Suprapubic skin (tissue), 4 donors: ENCODE measurements at places on chromosomes 4 and X.

GRCh38 chr4:107561481-107561880, 158.6 kb downstream of the PAPSS1 start:
- no peak overlapping the region for H3K4me3 ChIP-seq
- no peak for DNase-seq
- H3K4me1 ChIP-seq = no peaks in the 10 kb centered on the region
- no peaks in the 10 kb centered on the region for H3K27me3 ChIP-seq

- no peaks in the 10 kb centered on the region for H3K36me3 ChIP-seq
- H3K27me3 ChIP-seq = no peaks in the 10 kb centered on the region
- H3K27ac ChIP-seq = no peak overlapping the region
These were observed 231.5 kb upstream of the ATP6AP2 start for GRCh38 chrX:40349251-40349650.

DNA sequence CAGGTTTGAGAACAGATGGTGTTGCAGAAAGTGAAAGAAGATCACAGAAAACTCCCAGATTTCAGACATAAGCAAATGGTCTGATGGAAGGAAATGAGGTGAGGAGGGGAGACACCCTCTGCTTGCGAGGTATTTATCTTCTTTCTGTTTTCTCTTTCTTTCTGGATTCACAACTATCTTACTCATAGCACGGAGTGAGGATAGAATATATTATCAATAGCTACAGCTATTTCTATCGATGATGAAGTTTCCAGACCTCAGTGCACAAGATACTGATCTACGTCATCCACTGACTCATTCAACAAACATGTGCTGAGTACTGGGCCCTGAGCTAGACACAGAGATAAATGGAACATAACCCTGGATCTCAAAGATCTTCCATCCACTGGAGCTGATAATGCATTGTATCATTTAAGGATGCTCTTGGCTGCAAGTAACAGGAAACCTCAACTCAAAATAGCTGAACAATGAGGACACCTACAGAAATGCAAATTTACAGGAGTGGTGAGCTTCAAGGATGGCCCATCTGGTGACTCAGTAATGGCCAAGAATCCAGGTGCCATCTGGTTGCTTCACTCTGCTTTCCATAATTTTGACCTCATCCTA, 21.2 kb downstream of the SLC2A9 start:
- H3K27ac ChIP-seq = no peak overlapping the region
- no peaks in the 10 kb centered on the region for H3K27me3 ChIP-seq
- no peak for DNase-seq
- peaks cover 1% of the 10 kb centered on the region for H3K36me3 ChIP-seq
- H3K4me3 ChIP-seq = no peak overlapping the region

- peak overlapping the region; percentile 98 for H3K27ac ChIP-seq
- DNase-seq = no peak
- peaks cover 38% of the 10 kb centered on the region for H3K4me1 ChIP-seq
- no peaks in the 10 kb centered on the region for H3K27me3 ChIP-seq
These were observed 956 bp downstream of the TAPT1 start for GRCh38 chr4:16225167-16225862.

DNA sequence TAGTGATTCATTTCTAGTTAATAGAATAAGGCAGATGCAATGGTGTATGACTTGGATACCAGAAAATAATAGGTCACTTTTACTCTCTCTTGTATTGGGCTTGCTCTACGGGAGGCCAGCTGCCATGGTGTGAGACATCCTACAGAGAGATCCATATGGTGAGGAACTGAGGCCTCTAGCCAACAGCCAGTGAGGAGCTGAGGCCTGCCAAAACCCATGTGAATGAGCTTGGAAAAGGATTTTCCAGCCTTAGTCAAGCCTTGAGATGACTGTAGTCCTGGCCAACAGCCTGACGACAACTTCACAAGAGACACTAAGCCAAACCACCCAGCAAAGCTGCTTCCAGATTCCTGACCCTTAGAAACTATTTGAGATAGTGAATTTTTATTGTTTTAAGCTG, 1300.2 kb downstream of the RAPGEF2 start:
- H3K4me1 ChIP-seq = no peaks in the 10 kb centered on the region
- no peaks in the 10 kb centered on the region for H3K36me3 ChIP-seq
- H3K27me3 ChIP-seq = no peaks in the 10 kb centered on the region
- H3K27ac ChIP-seq = no peak overlapping the region
- no peak for DNase-seq

GRCh38 chr4:99856166-99856565, 38.1 kb downstream of the LAMTOR3 start:
- H3K36me3 ChIP-seq = no peaks in the 10 kb centered on the region
- no peak overlapping the region for H3K4me3 ChIP-seq
- no peak for DNase-seq

DNA sequence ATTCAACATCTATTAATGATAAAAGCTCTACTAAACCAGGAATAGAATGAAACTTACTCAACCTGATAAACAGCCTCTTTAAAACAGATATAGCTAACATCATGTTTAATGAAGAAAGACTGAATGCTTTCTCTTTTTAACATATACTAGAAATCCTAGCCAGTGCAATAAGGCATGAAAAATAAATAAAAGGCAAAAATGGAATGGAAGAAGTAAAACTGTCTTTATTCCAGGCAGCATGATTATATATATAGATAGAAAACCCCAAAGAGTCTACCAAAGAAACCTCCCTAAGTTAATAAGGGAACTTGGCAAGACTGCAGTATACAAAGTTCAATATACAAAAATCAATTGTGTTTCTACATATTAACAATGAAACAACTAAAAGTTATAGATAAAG, 25.5 kb downstream of the WDFY3 start:
- no peak overlapping the region for H3K27ac ChIP-seq
- no peak overlapping the region for H3K4me3 ChIP-seq
- H3K27me3 ChIP-seq = no peaks in the 10 kb centered on the region

GRCh38 chrX:153537526-153538295, 20.3 kb downstream of the ATP2B3 start:
- no peaks in the 10 kb centered on the region for H3K36me3 ChIP-seq
- no peak overlapping the region for H3K27ac ChIP-seq
- H3K4me1 ChIP-seq = no peaks in the 10 kb centered on the region
- DNase-seq = no peak
